Renal pelvis (tissue), 12 donors: ENCODE measurements at places on chromosomes 1 and 21.
A peak's percentile ranks its signal among the peaks of the same experiment; 100 is the strongest.

- no peak for DNase-seq
Measured at GRCh38 chr1:234841710-234842231, 231.8 kb upstream of the IRF2BP2 start.

GRCh38 chr1:47843059-47843458 is 154.1 kb downstream of the TRABD2B start:
- DNase-seq = no peak

DNA sequence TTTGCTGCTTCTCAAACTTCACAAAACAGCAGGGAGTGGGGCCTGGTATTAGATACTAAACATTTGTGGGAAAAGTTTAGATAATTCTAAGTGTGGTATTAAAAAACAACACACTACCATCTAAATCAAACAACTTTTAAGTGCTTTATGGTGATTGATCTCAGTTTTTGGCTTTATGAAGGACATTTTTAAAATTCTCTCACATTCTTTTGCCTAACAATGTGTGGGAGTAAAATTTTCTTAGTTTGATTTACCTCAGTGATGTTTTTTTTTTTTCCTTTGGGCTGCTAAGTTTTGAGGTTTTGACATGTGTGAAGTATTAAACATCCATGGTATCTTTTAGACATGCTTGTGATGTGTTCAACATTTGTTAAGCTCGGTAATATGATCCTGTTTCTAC is 116.2 kb downstream of the DISP1 start:
- no peak for DNase-seq

DNA sequence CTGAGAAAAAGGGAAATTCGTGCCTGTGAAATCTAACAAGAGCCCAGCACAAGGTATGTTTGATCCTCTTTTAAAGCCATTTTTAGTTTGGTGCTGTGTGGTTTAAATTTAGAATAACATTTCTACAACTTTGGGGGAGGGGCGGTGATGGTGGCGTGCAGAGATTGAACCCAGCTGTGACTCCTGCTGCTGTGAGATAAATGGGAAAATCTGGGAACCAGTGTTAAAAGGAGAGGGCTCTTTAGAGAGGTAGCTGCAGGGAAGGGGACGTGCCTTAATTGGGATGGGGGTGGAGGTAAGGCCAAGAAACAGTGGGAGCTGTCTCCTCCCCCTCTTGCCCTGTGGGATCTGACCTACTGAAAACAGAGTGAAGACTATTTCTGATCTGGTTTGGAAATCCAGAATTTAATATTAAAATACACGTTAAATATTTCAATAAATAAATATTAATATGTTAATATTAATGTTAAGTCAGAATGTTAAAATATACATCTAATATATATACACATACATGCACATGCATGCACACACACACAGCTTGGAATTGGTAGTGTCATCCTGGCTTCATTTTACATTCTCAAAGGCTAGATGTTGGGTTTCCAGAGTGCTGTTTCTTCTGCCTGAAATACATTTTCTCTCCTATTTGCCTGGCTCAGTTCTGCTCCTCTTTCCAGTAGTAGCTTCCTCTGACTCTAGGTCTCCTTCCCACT is 30.1 kb upstream of the DNAJC6 start:
- DNase-seq = peak; percentile 2

DNA sequence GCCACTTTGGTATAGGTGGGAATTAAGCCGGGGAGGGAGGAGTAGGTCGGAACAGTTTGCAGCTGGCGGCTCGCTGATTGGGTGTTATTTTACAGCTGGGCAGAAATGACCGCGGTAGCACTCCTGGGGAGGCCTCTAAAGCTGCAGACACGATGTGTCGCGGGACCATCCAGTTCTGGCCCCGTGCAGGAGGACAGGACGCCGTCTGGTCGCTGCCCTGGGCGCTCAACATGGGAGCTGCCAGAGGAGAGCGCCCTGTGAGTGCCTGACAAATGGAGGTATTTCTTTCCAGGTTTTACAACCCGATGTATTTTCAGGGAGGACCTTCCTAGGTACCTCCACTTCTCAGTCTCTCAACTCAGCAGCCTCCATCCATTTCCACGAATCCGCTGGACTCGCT is 46.2 kb downstream of the CDC7 start:
- no peak for DNase-seq

DNA sequence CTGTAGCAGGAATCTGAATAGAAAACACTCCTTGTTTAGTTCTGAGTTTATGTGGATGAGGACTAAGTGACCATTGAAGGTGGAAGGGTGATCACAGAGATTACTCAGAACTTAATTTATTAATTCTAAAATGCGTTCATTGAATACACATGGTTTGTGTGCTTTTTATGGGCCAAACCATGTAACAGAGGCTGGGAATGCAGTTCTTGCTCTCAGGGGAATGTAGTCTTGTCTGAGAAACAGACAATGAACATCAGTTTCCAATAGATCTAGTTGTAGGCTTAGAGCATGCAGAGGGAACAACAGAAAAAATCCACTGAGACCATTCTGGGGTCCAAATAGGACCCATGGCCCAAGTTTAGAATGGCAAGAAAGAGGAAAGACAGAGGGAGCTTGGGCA is 46.1 kb downstream of the ITSN1 start:
- no peak for DNase-seq

DNA sequence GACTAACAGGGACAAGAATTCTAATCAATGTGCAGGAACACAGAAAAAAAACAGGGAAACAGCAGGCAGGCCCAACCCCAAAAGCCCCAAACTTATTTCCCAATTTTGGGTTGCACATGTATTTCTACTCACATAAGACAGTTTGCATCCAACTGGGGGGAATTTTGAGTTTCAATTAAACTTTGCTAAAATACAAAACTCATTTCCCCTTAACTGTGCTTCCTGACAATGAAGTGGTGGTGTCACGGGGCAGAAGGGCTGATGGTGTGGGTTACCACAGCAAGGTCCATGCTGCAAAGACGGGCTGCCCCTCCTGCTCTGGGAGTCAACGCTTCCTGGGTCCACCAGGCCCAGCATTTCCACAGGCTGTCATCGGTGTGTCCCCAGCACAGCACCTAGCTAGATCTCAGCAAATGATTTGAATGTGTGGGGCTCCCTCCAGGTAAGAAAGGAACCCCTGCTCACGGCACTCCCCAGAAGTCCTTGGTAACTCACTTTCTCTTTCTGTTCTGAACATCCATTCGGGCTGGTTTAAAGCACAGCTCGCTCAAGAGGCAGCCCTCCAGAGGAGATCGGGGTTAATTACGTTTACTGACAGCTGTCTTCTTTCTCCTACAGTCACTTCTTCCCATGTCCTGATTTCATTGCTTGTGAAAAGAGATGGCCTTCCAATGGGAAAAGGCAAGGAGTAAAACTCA is 27.4 kb downstream of the HIVEP3 start:
- no peak for DNase-seq

DNA sequence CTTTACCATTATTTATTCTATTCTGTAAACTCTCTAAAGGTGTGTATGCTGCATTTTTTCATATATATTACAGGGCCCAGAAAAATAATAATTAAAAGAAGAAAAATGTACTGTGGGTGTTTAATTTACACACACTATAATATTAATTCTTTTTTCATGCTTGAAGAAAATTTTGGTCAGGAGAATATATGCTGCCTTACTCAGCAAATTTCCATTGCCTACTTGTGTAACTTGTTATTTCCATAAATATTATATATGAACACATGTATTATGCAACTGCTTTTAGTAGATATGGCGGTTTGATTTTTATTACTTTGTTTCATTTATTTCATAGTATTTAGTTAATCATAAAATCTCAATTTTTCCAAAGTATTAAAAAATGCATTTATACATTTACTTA is 46.4 kb upstream of the SERPINC1 start:
- no peak for DNase-seq

- no peak for DNase-seq
Measured at GRCh38 chr1:156444407-156445001, 56.1 kb downstream of the MEF2D start.

- DNase-seq = no peak
Measured at GRCh38 chr1:112251766-112252506, 144.1 kb upstream of the CTTNBP2NL start.

GRCh38 chr1:6030132-6030531 is 15.6 kb upstream of the KCNAB2 start:
- DNase-seq = no peak

GRCh38 chr21:38858026-38858811 is 52.5 kb downstream of the ETS2 start:
- DNase-seq = no peak

DNA sequence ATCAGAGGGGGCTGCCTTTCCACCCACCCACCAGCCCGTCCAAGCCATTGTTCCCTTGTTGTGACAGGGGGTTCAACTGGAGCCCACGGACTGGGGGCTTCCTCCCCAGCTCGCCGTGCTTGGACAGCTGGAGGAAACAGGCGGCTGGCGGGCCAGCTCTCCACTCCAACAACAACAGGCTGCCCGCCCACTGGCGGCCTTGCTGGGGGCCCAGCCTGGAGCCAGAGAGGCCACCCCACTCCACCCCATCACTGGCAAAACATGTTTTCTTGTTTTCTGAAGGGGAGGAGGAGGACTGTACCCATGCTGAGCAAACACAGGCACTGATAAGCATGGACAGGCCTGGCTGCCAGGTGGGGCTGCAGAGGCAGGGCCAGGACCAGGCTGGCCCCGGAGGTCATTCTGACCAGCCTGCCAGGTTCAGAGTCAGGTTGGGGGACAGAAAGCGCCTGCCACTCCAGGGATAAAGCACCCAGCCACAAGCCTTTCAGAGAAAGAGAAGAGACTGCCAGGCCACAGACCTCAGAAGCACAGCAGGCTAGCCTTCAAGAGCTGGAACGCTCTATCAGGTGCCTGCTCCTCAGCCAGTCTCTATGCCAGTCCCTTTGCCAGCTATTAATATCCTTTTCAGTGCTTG is 32.8 kb downstream of the GJA4 start:
- no peak for DNase-seq
